H1 (cell line): ENCODE measurements at places on chromosomes 12 and 14.

DNA sequence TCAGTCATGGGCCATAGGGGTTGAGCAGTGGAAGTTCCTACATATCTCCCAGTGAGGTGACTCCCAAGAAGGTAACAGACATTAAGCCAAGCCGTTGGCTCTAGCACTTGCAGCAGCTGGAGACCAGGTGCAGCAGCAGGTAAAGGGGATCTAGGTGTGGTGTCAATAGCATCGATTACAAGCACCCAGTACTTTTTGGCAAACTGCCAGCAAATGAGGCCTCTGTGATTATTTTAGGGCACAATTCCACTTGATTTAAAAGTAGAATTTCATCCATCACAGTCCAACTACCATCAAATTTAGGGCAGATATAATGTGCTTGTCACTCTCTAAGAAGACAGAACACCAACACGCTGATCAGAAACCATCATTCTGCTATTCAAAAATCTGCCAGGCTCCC is 224.1 kb upstream of the EGLN3 start:
- DNase-seq, result no peak

GRCh38 chr12:7019043-7019569 is 830 bp upstream of the LPCAT3 start:
- no peak for DNase-seq

DNA sequence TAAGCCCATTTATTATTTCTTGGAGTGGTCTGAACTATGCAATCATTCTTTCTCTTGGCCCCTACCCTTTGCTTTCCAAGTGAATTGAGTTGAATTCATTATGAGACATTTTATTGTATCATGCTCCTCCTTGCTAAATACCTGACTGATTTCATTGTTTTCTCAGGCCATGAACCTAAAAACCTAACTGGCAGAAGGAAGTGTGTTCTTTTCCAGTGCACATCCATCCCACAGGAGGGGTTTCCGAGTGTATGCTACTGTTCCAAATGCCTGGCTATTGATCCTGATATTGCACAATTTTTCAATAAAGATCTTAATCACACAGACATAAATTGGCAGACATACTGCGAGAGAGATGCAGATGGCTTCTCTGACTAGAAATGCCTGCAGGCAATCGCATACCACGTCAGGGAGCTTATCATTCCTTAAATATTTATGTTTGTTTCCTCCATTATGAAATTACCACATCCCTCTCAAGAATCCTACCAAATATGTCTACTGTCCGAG is 162.2 kb upstream of the EGLN3 start:
- no peak for DNase-seq

- DNase-seq, result no peak
Observed at GRCh38 chr12:53208877-53209463, 1.9 kb upstream of the ITGB7 start.

GRCh38 chr12:47852096-47852571 is 32.4 kb upstream of the HDAC7 start:
- no peak for DNase-seq

GRCh38 chr12:102954134-102954533 is 3.3 kb upstream of the ASCL1 start:
- no peak for DNase-seq

- no peak for DNase-seq
Observed at GRCh38 chr14:74856366-74856765, 19.6 kb downstream of the PROX2 start.

DNA sequence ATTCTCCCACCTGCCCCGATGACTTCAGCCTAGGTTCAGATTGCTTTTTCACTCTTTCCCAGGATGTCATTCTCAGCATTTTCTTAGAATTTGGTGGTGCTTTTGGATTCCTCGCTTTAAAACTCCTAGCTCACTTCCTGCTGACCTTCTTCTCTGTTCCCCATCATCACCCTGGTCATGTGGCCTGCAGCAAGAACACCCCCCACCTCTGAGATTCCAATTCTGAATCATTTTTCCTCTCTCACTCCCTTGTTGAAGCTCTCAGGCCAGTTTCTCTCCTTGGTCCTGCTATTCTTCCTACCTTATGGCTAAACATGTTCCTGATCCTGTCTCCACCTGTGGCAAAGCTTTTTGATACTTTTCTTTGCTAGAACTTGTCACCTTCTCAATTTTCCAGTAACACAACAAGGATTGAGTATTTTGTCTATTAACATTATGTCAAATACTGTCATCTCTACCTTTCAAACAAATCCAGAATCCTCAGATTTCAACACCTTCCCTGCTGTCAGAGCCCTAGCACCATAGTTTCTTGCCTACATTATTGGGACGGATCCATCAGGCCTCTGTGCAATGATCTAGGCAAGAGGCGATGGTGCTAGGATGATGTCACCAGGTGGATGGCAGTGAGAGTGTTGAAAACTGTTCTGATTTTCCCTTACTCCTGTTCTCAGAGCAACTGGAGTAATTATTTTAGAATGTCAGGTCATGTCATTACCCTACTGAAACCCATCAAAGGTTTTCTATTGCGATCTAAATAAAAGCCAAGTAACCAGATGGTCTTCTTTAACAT is 233.7 kb downstream of the MON2 start:
- no peak for DNase-seq

DNA sequence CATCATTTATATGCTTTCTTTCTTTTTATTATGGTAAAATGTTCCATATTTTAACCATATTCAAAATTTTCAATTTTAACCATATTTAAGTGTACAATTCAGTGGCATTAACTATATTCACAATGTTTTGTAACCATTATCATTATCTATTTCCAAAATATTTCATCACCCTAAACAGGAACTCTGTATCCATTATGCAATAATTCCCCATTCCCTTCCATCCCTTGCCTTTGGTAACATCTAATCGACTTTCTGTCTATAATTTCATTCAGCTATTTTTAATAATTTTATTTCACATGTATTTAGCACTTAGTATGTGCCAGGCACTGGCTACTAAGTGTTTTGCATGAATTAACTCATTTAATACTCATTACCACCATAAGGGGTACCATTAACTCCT is 287.5 kb downstream of the NELL2 start:
- no peak for DNase-seq

GRCh38 chr12:57296291-57296690 is 45.3 kb upstream of the STAC3 start:
- no peak for DNase-seq

DNA sequence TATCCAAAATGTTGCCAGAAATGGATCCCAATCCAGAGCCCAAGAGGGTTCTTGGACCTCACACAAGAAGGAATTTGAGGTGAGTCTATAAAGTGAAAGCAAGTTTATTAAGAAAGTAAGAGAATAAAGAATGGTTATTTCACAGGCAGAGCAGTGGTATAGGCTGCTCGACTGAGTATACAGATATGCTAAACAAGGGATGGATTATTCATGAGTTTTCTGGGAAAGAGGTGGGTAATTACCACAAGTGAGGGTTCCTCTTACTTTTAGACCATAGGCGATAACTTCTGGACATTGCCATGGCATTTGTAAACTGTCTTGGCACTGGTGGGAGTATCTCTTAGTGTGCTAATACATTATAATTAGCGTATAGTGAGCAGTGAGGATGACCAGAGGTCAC is 73.6 kb downstream of the ETNK1 start:
- no peak for DNase-seq

GRCh38 chr14:21037156-21037555 is 2.5 kb upstream of the RNASE13 start:
- no peak for DNase-seq

DNA sequence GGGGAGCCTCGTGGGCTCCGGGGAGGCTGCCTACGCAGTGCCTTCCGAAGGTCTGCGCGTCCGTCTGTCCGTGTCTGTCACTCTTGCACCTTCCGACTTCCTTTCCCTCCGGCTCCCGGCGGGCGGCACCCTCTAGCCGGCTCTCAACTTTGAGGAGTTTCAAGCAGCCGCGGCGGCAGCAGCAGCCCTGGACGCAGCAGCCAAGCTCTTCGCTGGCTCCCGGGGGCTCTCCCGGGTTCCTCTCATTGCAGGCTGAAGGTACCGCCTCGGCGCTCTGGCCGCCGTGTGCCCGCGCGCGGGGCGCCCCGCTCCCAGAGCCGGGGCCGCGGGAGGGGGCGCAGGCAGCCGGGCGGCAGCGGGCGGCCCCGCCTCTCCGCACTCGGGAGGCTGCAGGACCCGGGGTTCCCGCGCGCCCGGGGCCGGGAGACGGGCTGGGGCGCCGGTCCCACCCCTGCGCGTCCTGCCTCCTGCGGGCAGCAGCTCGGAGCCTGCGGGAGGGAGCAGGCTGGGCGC is at the start of the genes AMIGO2 and PCED1B:
Gene AMIGO2 (minus strand): TSS at position 492 of the 513 bp plus-strand sequence. CDS start 957 bp downstream, outside the sequence.
Gene PCED1B (plus strand): TSS at position 154 of the 513 bp plus-strand sequence. CDS start 155,443 bp downstream, outside the sequence.
- DNase-seq, result peak; percentile 67

- no peak for DNase-seq
Observed at GRCh38 chr14:99718811-99719192, 34.7 kb downstream of the CYP46A1 start.

DNA sequence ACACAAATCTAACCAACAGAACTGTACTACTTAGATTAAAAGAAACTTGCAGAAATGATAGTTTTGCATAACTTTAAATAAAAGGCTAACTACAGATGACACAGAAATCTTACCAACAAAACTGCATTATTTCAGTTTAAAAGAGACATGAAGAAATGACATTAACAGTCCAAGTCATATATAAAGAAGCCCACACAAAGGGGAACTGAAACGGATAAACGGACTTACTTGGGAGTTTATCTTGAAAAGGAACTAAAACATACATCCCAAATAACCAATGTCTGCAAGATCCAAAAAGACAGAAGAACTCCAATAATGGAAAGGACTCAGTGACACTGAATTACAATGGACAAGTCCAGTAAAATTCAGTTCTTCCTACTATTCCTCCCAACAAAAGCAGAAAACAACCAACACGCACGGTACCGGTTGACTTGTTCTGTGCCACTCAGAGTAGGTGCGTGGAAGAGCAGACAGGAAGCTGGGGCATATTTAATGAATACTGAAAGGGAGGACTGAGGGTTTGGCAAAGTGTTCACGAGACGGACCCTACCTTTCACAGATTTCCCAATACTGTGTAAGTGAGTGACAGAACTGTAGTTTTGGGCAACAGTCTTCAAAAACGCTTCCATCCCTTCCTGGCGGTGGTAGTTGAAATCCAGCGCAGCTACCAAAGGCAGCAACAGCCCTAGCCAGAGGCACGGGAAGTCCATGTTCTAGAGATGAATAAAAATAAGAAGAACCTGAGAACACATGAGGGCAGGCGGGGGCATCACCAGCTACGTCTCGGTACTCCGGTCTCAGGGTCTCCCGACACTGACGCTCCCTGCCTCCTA is 627 bp downstream of the CPM start:
- DNase-seq, result no peak

GRCh38 chr14:72528059-72528862 is 365.6 kb downstream of the DPF3 start:
- DNase-seq, result no peak

GRCh38 chr14:59246566-59246965 is 58.1 kb downstream of the DAAM1 start:
- DNase-seq, result no peak

DNA sequence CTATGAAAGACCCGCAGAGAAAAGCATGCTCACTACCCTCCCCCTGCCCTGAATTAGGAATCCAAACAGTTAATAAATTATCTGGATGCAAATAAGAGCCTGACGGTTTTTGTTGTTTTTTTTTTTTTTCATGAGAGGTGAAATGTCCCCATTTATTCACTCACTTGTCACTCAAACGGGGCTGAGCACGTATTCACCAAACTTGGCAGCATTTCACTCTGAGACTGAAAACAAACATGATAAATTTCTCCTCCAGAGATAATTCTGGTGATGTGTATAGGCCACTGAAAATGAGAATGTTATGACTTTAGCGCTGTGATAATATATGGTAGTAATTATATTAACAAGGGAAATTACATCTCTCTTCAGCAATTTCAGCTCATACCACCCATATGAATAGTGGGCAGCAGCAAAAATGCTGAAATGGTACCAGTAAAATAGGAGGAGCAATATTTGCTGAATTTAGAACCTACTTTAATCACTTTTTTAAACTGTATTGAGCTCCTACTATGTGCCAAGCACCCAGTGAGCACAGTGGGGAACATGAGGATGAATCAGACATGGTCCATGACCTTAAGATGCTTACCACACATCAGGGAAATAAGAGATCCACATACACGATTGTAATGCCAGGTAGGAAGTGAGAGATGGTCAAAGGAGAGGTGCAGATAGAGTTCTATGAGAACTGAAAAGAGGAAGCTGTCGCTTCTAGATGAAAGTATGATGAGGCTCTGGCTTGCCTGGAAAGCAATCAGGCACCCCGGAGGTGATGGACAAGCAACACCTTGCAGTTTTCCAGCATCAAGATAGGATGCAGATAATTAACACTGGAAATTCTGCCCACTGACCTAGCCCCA is 286.5 kb upstream of the TMPO start:
- no peak for DNase-seq

DNA sequence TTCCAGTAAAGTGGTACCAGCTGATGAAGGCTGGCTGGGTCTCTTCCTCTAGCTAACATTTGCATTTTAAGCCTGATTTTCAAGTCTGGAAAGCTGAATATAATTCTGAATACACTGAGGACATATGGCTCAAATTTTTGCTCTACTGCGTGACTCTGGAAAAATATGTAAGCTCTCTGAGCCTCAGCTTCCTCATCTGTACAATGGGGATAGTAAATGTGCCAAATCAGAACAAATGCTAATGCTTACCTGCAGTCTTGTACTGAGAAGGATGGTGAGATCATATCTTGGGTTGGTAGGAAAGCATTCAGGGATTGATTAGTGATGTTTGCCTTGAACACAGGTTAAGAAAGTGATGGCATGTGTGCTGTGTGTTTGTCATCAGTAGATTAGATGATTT is 14.6 kb downstream of the HNF1A start:
- no peak for DNase-seq

DNA sequence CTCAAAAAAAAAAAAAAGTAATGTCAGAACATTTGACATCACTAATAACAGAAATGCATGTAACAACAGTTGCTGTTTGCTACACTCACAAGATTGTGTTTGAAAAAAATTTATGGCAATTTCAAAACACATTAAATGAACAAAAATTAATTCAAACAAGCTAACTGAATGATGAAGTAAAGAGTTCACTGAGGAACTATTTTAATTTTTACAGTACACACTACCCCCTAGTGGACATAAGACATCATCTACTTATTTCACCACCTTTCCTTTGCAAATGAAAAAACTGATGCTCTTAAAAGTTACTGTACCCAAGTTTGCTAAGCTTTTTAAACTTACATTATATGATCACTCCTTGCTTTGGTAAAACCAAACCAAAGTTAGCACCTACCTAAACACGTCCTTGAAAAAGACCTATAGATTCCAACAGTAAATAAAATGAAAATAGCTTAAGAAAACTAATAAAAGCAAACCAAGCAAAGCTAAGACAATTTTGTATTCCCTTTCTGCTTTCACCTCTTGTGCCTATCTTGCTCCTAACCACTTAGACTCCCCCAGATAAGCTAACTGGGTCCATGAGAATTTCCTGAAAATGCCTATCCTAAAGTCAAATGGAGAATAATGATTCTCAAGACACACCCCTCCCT is 22.2 kb downstream of the UBE2N start:
- DNase-seq, result no peak
